Psoas muscle (tissue), 8 donors: ENCODE measurements at places on chromosomes 5 and 9.

DNA sequence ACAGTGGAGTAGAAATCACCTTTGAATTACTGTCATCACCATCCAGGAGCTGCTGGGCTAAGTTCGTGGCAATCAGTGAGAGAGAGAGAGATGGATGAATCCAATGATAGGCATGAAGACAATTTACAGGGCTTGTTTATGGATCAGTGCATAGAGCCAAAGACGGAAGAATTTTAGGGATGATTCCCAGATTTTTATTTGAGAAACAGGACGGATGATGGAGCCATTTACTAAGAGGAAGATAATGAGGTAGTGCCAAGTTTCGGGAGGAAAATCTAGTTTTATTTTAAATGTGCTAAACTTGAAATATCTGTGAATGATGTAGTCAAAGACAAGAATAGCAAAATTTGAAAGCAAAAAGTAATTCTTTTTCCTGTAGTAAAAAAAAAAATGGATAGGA is 394.2 kb upstream of the PAPPA start:
- no peak for DNase-seq

GRCh38 chr9:72636621-72637020 is 115.2 kb downstream of the TMC1 start:
- no peak for DNase-seq

DNA sequence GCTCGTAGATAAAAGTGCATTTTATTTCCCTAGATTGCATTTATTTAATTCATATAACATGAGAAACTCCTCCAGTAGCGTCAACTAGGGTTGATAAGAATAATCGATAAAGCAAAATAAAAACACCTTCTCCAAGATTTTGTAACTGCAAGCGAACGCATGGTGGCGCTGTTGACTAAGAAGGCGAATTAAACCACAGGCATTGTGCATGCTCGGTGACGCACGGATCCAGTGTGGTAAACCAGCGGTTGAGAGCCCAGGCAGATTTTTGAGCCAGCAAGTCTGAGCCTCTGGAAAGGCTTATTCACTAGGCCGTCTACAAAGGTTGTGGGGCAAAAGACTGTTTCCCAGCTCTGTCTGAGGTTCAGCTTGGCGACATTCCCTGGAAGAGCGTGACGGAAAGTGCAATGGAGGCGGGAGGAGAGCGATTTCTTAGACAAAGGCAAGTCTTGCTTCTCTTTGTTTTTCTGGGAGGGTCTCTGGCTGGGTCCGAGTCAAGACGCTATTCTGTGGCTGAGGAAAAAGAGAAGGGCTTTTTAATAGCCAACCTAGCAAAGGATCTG is at the start of gene PCDHB3:
Gene PCDHB3 (plus strand): TSS at position 231 of the 563 bp plus-strand sequence. CDS start 177 bp downstream, at position 408.
- DNase-seq: peak; percentile 29

- no peak for DNase-seq
These were observed 403.0 kb downstream of the ZNF608 start for GRCh38 chr5:124343451-124343867.

GRCh38 chr9:132156262-132156661 is 5.6 kb upstream of the NTNG2 start:
- DNase-seq: no peak
